ENCODE measurements at places on chromosomes 3 and 15.
A peak's percentile ranks its signal among the peaks of the same experiment; 100 is the strongest.

- DNase-seq, result no peak
Measured at GRCh38 chr15:43266834-43267233, at the start of gene TGM5. TSS of gene TGM5 (minus strand) at chr15:43266928. CDS start at chr15:43266849, 79 bp downstream.

DNA sequence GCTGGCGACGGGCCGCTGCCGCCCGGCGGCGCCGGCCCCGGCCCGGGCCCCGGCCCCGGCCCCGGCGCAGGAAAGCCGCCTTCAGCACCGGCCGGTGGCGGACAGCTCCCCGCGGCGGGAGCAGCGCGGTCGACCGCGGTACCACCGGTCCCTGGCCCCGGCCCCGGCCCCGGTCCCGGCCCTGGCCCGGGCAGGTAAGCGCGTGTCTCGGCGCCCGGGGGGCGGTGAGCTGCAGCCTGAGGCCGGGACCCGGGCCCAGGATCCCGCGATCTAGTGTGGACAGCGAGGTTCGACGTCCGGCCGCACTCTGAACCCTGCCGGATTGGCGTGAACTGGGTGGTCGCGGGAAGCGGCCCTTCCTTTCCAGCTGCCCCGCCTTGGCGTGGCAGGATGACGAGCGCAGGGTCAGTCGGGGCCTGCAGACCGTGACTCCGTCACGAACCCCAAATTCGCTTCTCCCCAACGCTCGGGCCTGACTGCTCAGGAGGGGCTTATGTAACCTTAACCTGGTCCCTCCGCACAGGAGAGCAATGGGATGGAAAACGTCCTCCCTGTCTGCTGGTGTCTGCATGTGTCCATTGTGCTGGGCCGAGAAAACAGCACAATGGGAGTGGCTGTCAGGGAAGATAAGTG, 472 bp downstream of the BSN start:
- peak; percentile 81 for DNase-seq

GRCh38 chr3:143613226-143613625, 235.0 kb downstream of the SLC9A9 start:
- DNase-seq, result no peak

DNA sequence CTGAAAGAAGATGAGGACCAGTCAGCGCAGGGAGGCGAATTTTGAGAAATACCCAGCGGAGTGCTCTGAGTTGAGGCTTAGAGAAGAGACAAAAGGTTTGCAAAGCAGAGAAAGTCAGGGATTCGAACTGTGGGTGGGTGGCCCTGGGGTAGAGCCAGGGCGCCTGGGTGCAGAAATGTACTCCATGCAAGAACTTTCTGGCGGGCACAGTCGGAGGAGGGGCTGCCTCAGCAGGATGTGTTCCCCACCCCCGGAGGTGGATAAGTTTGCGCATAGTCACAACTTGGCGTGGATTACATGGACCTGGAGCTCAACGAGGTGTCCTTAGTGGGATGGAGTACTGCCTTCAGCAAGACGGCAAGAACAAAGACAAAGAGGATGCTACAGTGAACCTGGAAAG, 117.3 kb upstream of the ALDH1A3 start:
- peak; percentile 33 for DNase-seq

DNA sequence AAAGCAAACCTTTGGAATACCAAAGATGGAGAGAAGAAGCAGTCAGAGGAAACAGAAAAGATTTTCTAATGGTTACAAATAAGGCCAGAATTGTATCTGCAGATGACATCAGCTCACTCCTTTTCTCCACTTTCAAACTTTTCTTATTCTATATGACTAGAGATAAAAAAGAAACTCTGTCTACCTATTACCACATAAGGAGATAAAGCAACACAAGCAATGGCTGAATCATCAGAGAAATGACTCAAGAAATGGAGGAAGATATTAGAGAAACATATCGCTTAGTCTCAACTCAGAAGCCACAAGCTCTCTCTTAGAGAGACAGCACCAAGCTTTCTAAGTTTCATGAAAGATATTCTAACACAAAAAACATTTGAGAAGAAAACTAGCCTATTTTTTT, 784.0 kb downstream of the ZPLD1 start:
- DNase-seq, result no peak

GRCh38 chr15:88970232-88970631, 57.1 kb upstream of the MFGE8 start:
- DNase-seq, result no peak

- DNase-seq, result no peak
Measured at GRCh38 chr3:171943262-171944117, 95.9 kb upstream of the FNDC3B start.

DNA sequence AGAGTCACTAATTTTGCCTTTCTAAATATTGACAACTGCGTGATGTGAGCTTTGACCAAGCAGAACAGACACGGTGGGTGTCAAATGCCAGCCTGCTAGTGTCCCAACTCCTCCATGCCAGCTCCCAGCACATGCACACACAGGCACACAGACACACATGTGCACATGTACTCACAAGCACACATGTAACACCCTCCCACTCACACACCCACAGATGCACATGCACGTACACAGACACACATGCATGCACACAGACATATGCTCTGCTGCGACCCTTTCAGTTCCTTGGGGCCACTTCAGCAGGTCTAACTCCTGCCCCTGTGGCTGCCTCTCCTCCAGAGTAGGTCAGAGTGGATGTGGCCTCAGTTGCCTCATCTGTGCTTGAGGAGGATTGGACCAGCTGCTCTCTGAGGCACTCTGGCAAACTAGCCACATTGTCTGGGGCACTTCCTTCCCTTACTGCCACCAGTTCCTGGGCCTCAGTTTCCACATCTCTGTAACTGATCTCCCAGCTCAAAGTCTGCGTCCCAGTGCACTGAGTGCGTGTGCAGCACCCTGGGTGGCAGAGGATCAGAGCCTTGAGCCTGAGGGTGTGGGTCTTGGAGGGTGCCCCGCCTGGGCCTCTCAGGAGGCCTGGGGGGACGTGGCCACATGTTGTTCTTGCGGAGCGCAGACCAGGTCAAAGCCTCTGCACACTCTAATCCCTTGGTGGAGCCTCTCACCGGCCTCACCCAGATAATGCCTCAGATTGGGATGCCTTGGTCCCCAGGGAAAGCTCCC, 55.0 kb upstream of the PRR23E start:
- DNase-seq, result no peak

DNA sequence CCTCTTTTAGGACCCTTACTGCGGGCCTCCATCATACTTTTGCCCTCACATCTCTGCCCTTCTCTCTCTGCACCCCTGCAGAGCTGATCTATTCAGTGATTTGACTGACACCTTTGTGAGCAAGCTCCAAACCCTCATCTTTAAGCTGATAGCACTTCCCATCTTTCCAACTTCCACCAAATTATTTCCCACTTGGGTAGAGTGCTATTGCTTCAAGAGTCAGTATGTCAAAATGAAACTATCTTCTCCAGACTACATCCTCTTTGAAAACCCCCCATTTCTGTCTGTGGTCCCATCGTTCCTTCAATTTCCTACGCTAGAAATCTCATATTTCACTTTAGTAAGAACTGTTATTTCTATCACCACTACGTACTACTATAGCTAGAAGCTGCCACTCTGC, 19.7 kb downstream of the ZWILCH start:
- DNase-seq, result no peak

- DNase-seq, result no peak
Measured at GRCh38 chr3:62708638-62709373, 166.4 kb downstream of the CADPS start.

DNA sequence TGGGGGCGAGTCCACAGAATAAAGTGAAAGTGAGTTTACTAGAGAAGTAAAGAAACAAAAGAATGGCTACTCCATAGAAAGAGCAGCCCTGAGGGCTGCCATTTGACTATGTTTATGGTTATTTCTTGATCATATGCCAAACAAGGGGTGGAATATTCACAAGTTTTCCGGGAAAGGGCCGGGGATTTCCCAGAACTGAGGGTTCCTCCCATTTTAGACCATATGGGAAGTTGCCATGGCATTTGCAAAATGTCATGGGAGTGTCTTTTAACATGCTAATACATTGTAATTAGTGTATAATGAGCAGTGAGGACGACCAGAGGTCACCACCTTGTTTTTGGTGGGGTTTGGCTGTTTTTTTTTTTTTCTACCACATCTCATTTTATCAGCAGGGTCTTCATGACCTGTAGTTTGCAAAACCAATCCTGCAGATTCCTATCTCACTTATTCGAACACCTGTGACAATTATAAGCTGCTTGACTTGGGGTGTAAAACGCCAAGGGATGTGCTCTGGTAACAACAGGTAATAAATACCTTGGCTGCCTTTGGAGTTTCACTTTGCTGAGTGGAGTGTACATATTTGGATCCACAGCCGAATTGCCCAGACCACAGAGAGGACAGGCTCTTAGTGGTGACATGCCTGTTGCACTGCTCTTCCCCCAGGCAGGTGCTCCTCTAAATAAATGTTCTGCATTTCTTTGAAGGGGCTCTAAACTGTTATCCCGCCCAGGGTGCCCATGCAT, 43.6 kb downstream of the C2CD4B start:
- no peak for DNase-seq

DNA sequence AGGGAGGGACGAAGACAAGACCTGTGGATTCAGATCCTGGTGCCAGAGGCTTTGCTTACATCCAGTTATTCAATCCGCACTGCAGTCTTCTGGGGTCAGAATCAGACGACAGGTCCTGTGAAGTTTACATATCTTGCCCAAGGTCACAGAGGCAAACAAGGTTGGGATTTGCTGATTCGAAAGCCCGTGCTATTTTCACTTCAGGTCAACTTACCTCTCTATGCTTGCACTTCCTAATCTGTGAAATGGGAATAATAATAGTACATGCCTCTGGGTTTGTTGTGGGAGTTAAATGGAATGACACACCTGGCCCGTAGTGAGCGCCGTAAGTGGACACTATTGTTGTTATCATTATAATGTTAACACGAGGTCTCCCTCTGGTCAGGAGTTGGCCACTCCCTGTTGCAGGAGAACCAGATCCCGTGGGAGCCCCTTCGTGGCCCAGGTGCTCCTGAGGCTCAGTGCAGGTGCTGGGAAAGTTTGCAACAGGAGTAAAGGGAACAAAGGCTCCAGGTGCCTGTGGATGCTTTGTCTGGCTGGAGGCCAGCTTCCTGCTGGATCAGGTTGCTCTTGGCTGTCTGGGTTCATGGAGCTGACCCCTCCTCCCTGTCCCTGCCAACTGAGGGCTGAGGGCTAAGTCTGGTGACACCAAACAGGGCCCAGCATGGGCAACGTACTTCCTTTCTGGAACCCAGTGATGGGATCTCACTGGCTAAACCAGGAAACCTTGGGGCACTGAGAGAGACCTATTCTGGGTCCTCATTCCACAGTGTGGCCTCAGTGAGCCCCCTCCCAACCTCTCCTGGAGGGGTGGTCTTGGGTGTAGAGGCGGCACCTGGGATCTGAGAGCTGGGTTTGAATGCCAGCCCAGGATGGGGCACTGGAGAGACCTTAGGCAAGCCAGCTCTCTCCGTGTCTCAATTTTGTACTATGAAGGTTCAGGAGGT, 40.1 kb upstream of the SEMA4B start:
- peak; percentile 75 for DNase-seq

GRCh38 chr15:92676561-92676960, 21.0 kb upstream of the FAM174B start:
- no peak for DNase-seq

GRCh38 chr3:69104586-69104985, 17.8 kb downstream of the LMOD3 start:
- DNase-seq, result no peak

- no peak for DNase-seq
Measured at GRCh38 chr3:165638034-165638433, 199.2 kb downstream of the BCHE start.

- DNase-seq, result no peak
Measured at GRCh38 chr3:65466300-65466988, 572.3 kb downstream of the MAGI1 start.
